ENCODE measurements at places on chromosomes 1 and 21. TPM values are rescaled to one million over a fixed set of nuclear protein-coding genes. Genes with fewer than 3 reads are reported as not detected.

OLFM3 gene
- polyA plus RNA-seq, result 28.8 TPM

ATP6V1G3 gene
- not detected for polyA plus RNA-seq

S1PR1 gene
- polyA plus RNA-seq, result 75.7 TPM

TSSK3 gene
- polyA plus RNA-seq, result 4.4 TPM

CDC14A gene
- polyA plus RNA-seq, result 6.1 TPM

EVI5 gene
- 23.3 TPM for polyA plus RNA-seq

HJV gene
- polyA plus RNA-seq, result 0.30 TPM

PM20D1 gene
- polyA plus RNA-seq, result 0.68 TPM

SUSD4 gene
- polyA plus RNA-seq, result 47.1 TPM

NSL1 gene
- 48.3 TPM for polyA plus RNA-seq

PRR9 gene
- not detected for polyA plus RNA-seq

RGS4 gene
- 40.6 TPM for polyA plus RNA-seq

- DNase-seq, result no peak
Observed at GRCh38 chr1:234621657-234622335, 11.8 kb upstream of the IRF2BP2 start.

- DNase-seq, result no peak
Observed at GRCh38 chr21:38591218-38591537, 92.9 kb upstream of the ERG start.

GRCh38 chr1:89837036-89837481 is 16.2 kb downstream of the LRRC8D start:
- no peak for DNase-seq

- DNase-seq, result no peak
Observed at GRCh38 chr1:212367474-212368072, 47.1 kb downstream of the PACC1 start.

- peak; percentile 68 for DNase-seq
Observed at GRCh38 chr1:53485478-53486394, 26.5 kb downstream of the DMRTB1 start.

DNA sequence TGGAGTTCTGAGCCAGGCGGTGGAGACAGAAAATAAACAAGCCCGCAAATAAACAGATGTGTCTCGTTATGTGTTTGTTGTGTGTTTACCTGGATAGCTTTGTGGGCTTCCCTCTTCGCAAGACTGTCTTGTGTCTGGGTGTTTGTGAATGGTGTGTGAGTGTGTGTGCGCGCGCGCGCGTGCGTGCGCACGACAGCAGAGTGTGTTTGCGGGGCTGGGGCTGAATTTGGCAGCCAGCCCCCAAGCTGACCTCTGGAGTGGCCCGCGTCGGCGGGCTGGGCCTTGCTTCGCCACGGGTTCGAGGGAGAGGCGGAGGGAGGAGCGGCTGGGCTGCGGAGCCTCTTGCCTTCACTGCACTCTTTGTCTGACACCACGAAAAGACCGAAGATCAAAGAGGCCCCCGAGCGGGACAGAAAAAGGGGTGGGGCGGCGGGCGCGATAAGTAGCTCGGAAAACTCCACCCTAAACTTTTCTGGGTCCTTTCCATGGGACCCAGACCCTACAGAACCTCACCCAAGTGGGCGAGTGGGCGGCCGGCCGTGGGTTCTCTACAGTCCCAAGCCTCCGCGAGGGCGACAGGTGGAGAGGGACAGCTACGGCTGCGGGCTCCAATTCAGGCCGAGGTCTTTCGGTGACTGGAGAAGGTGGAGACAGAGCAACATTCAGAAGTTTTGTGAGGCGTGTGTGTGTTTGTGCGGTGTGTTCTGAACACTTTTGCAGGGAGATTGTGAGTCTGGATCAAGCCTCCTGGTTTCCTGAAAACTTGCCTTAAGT is 14.5 kb downstream of the PAX7 start:
- peak; percentile 15 for DNase-seq

- no peak for DNase-seq
Observed at GRCh38 chr1:19006837-19007271, 50.4 kb upstream of the IFFO2 start.

DNA sequence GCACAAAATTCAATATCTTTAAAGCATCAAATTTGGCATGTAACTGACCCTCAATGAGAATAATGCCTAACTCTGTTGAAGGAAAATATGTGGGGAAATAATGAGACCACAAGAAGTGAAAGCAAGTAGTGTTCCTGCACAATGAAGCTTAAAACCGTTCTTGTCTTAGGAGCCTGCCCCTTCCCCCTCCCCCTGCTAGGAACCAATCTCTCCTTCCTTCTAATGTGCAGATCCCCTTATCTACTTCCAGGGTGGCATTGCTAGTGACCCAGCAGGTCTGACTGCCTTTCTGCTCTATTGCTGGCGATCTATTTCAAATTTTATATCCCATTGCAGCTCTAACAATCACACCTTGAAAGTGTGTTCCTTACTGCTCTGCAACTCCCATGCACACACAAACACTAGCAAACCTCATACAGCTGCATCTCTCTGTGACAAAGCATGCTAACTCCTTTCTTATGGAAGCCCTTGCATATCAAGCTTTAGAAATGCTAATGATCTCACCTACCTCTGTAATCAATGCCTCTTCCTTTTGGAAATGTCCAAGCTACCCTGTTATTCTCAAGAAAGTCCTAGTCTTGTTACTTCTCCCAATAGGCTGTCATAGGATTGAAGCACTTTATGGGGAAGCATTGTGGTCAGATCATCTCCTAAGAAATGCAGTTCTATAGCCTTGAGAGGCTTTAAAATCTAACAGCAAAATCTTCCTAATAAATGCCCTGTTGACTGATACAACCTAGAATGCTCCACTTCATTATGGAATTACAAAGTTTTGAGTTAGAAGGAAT is 26.5 kb downstream of the BCL9 start:
- DNase-seq, result no peak

DNA sequence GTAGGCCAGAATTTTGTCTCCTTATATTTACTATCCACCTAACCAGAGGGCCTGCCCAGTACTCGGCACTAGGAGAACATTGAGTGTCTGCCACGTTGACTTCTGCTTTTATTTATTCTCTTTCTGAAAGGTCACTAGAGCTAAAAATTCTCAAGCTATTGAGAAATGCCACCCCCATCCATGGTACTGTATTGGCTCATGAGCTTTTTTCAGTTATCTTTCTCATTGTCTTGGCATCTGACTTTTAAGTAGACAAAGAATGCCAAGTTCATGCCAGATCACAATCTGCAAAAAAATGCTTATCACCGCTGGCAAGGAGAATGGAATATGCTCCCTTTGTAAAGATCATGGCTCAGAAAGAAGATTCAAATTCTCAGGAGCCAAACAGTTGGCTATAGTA is 49.8 kb upstream of the MROH9 start:
- no peak for DNase-seq

- DNase-seq, result peak; percentile 76
Observed at GRCh38 chr1:220700556-220701179, 10.5 kb downstream of the C1orf115 start.

DNA sequence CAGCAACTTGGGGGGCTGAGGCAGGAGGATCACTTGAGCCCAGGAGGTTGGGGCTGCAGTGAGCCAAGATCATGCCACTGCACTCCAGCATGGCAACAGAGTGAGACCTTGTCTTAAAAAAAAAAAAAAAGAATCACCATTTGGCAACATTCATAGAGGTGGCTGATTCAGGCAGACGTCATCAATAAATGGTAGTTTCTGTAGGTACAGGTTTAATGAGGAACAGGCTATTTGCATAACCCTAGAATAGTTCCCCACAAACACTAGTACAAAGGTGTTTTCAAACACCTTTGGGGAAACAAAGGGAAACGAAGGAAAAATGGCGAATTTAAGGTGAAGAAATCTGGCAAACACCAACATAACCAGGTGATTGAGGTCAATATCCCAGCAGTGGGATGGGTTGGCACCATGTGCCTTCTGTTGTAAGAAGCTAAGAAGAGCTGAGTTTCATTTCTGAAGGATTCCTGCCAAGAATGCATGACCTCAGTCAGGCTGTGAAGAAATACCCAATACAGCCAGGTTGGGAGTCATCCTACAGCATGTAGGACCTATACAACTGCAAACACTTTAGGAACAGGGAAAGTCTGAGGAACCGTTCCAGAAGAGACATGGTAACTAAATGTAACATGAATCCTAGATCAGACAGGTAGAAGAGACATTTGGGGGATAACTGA is 5.6 kb downstream of the LPAR3 start:
- no peak for DNase-seq

GRCh38 chr1:49060766-49061165 is 284.1 kb upstream of the BEND5 start:
- DNase-seq, result no peak

- no peak for DNase-seq
Observed at GRCh38 chr21:44942566-44942965, 2.7 kb downstream of the SLX9 start.

DNA sequence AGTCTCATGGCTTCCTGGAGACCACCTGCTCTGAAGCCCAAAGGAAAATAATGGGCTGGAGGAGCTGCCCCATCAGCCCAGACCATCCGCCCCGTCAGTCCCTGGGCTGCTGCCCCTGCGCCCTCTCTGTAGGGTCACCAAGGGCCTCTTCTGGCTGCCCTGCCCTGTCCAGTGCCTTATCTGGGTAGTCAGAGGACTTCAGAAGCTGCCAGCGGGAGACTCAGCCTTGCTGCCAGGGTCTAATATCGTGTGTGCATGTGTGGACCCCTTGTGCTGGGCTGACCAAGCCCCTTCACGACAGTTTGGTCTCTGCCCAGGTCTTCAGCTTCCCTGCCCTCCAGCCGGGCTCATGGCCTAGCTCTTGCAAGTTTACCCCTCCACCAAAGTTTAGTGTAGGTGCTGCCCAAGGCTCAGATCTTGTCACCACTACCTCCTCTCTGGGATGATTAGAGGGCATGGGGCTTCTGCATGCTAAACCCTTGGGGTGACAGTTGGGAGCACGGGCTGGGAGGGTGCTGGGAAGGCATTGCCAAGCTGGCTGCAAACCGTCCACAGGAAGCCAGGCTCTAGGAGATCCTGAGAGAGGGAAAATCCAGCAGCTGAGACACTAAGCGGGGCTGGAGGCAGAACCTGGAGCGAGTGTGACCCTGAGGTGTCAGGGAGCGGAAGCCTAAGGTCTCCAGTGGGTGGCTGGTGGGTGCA is 20.6 kb downstream of the NENF start:
- no peak for DNase-seq

DNA sequence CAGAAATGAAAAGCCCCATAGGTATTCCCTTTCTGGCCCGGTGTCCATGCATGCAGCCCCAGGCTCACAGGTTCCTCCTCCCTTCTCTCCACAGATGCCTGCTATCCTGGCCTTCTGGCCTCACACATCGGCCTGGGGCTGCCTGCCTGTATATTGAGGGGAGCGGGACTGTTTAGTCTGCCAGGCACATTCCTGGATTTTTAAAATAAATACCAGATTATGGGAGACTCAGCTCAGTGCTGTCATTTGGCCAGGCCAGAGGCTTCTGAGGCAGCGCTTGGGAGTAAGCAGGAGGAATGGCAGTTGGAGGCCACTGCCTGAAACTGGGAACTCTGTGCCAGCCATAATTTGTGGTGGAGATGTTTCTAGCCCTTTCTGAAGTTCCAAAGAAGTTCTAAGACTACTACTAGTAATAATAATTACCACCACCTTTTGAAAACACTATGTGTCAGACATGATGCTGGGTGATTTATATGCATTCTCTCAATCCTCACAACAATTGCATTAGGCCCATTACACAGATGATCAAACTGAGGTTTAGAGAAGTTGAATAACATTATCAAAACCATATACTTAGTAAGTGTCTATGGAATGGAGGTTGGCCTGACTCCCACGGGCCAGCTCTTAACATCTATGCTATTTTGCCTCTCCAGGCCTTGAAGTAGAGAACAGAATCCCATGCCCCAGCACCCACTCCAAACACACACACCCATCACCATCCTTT is 107.6 kb downstream of the PLXNA2 start:
- no peak for DNase-seq

- no peak for DNase-seq
Observed at GRCh38 chr21:42703965-42704364, 50.5 kb downstream of the PDE9A start.

DNA sequence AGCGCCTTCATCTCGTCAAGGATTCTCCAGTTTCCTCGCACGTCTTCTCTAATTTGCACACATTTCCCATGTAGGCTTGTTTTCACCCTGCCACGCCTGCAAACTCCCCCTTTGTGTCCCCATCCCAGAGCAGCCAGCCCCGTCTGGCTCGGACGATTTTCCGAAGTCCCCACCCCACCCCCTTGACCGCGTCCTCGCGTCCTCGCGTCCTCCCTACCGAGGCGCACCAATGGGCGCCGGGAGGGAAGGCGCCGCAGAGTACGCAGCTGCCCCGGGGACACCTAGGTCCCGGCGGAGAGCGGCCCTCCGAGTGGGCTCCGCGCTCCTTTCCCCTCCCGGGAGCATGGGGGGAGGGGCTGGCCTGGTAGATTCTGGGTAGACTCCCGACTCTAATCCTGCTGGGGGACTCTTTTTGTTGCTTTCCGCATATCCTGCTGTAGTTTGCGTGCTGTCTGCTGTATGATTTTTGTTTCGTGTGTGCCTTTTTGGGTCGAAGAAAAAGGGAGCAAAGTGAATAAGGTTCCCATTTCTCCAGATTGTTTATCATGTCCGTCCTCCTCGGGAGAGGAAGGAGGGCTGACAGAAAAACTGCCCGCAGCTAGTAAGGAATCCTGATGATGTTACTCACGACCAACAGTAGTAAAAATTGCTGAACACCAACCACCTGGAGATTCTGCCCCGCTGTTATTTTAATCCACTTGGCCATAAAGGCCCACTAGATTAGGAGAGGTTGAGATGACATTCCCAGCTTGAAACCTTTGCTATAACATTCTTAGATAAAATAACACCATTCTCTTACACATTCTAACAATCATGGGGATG is 1.5 kb downstream of the CACHD1 start:
- DNase-seq, result no peak

DNA sequence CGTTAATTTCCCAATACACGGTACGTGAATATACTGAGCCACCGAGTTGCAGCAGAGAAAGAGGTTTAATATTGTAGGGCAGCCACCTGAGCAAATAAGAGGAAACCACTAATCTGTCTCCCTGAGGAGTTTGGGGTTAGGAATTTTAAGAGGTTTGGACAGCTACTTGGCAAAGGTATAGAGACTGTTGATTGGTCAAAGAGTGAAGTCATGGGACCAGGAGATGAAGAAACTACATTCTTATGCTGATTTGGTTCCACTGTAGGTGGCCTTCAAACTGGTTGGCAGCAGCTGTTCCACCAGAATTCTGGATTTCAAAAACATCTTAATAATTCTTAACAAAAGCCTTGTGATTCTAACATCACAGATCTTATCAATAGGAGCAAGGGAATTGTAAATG is 485.4 kb upstream of the PRMT6 start:
- DNase-seq, result no peak

All from spinal cord (tissue), 10 donors.